ENCODE measurements at places on chromosomes 7 and 10.

DNA sequence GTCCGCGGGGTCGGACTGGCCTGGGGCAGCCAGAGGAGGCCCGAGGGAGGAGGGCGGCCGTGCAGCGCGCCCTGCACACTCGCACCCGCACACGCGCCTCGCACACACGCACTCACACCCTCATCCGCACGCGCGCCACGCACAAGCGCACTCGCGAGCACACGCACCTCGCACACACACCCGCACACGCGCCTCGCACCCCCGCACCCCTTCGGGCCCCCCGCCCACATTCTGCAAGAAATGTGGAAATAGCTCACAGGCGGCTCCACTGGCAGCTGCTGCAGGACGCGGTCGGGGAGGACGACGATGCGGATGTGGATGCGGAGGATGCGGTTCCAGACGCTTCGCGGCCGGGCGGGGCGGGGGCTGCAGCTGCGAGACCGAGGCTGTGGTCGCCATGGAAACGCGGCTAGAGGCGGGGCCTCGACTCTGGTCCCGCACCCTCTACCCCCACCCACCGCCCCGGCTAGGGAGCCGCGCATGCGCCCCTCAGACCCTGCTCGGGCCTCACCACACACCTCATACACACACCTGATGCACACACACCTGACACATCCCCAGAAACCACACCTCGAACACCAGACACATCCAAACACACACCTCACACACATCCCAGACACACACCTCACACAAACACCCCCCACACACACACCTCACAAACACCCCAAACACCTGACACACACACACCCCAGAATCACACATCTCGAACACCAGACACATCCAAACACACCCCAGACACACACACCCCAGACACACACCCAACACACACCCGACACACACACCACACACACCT lies at the start of gene CALY:
Gene CALY, minus strand, starts transcription at position 320 of the 793 bp plus-strand sequence. CDS start 7,907 bp downstream, outside the sequence.
- no peak for DNase-seq

- no peak for DNase-seq
These were observed 35.5 kb upstream of the BICC1 start for GRCh38 chr10:58477122-58477521.

GRCh38 chr7:96211954-96212353 lies 109.9 kb downstream of the SLC25A13 start:
- DNase-seq, result no peak

DNA sequence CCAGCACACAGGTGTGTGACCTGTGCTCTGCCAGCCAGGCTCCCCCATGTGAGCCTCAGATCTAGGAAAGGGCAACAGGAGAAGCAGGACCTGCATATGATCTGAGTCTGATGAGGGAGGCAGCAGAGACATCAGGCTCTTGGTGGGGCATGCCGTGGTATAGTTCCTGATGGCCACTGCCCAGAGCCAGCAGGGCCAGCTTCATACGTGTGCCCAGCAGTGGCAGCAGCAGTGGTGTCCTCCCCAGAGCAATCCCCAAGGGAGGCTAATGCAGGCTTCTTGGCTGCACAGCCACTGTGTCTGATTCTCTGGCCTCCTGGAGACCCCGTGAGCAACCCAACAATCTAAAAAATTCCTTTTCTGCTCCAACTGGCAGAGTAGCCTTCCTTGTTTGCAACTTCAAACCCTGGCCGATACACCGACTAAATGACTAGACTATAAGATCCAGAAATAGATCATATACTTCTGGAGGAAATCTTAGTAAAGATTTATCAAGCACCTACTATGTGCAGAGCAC lies 230.6 kb upstream of the ZMIZ1 start:
- DNase-seq, result peak; percentile 62

- no peak for DNase-seq
These were observed 680.6 kb upstream of the MBL2 start for GRCh38 chr10:53453196-53453595.

GRCh38 chr7:125592331-125592730 lies 662.7 kb upstream of the POT1 start:
- no peak for DNase-seq

- DNase-seq, result no peak
These were observed 94.3 kb downstream of the DLG5 start for GRCh38 chr10:77832238-77832637.

- no peak for DNase-seq
These were observed 8.5 kb upstream of the METTL27 start for GRCh38 chr7:73850781-73851207.

DNA sequence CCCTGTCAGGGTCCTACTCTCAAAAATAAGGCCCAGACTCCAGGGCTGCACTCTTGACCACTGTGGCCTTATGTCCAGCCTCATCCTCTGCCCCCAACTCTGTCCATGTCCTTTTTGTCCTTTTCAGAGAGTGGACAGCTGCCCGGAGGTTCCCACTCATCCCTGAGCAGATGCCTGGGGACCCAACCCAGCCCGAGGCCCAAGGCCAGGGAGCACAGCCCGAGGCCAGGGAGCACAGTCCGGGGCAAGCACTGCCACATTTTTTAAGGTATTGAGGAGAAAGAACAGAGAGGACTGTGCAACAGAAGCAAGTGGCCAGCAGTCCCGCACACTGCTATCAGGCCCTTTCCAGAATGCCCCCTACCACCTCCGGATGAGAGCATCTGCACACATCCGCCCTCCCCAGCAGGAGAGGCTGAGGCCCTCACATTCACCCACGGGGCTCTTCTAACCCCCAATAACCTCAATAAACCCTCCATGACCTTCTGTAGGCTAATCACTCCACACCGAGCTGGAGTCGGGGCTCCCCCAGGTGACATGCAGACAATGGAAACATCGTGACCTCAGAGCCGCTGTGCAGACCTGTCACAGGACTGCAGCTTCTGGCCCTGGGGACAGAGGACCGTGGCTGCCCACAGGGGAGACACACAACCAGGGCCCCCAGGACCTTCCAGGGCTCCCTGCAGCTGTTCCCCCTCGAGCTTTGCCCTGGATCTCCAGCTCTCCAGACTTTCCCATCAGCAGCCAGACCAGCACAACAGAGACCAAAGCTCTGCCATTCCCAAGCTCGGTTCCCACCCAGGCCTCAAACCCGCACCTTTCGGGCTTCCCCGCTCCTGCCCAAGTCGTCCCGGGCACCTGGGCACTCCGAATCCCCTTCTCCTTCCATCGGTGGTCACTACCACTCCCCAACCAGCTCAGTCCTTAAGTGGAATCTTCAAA lies 51.4 kb downstream of the CAMK2B start:
- no peak for DNase-seq

DNA sequence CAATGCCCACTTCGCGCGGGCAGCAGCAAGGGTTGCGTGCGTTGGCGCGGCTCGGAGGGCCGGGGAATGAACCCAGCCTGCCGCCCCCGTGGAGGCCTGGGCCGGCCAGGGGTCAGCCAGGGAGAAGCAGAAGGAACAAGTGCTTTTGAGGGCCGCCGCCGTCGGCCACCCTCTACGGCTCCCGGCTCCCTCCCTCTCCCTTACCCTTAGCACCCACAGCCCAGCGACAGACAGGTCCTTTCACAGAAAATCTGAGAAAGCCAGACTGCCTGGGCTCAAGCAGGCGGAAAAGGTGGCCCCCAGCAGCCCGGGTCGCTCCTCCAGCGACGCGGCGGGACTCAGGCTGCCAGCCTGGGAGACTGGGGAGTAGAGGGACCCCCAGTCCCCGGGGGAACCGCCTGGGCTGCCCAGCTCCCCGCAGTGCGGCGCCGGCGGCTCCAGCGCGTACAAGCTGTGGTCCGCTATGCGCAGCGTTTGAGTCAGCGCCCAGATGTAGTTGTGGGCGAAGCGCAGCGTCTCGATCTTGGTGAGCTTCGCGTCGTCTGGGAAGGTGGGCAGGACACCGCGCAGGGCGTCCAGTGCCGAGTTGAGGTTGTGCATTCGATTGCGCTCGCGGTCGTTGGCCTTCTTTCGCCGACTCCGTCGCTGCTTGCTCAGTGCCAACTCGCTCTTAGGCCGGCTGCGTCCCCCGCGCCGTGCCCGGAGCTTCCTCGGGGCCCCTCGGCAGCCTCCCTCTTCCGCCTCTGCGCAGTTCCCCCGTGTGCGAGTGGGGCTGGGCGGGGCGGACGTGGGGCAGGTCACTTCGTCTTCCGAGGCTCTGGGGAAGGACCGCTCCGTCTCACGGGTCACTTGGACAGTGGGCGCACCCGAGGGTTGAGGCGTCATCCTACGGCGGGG lies 815 bp downstream of the NEUROG3 start:
- DNase-seq, result no peak

GRCh38 chr7:108569381-108570145 lies at the start of the genes DNAJB9 and THAP5:
Gene DNAJB9, plus strand, starts transcription at chr7:108569874. Its CDS starts 1,853 bp downstream, at chr7:108571727.
Gene THAP5, minus strand, starts transcription at chr7:108569706. Its CDS starts 137 bp downstream, at chr7:108569569.
- peak; percentile 100 for DNase-seq

- no peak for DNase-seq
These were observed 125.6 kb downstream of the DNAJB6 start for GRCh38 chr7:157462419-157462771.

DNA sequence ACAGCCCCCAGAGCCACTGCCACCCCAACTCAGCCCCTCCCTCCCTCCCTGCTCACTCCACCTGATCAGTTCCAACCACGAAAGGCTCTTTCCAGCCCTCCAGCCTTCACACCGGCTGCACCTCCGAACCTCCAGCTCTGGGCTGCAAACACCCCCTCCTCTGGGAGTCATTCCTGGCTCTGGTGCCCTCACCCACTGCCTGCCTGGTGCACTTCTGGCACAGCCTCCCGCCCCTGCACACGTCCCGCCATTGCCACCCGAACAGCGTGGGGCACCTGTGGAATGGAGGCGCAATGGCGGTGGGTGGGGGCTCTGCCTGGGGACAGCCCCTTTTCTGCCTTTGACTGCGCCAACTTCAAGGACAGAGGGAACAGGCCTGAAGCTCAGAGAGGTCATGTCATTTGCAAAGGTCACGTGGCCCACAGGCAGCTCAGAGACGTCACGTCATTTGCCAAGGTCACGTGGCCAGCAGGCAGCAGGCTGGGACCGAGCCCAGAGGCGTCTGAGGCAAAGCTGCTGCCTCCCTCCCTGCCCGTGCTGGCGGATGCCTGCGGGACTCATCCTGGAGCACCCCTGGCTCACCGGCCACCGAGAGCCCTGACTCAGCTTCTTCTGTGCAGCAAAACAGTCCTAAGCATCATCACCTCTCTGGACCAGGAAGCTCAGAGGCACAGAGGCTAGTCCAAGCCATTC lies 76.0 kb upstream of the DNAAF5 start:
- DNase-seq, result peak; percentile 83

DNA sequence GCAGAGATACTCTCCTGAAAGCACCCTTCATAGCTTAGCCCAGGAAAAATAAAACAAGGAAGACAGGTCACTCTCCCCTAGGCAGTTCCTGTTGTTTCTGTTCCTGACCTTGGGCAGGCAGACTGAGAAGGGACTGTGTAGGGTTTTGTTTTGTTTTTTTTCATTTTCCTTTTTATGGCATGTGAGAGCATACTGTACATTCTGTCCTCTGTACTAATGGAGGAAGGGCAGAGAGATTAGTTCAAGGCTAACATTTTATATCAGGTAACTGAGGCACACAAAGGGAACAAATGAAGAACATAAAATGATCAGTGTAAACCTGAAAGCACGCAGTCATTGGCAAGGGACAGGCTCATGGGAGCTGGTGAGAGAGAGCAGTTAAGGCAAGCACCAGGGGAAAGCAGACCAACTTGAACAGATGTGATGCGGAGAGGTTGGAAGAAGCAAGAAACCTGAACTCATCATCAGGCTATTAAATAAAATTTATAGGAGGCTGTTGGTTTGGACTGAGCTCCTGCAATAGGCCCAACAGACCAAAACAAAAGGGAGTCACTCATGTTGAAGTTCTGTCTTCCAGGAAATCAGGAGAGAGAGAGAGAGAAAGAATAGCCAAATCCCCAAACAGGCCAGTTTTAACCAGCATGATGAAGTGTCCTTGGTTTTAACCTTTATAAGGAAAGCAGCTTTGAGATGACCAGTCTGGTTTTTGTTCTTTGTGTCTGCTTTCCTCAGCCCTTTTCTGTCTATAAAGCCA lies 34.1 kb upstream of the PDCD4 start:
- no peak for DNase-seq

DNA sequence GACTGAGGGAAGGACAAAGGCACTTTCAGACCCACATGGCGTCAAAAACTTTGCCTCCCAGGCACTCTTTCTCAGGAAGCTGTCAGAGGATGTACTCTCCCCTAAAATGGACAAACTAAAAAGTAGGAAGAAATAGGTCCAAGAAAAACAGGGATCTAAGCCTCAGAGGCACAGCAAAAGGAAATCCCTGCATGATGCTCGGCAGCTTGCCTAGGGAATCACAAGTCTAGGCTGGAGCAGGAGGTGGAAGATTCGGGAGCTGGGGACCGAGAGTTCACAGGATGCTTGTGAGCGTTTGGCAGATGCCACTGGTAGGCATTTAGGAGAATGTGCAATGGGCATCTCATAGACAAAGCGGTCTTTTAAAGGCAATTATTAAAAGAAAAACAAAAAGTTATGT lies 60.8 kb downstream of the ATXN7L1 start:
- DNase-seq, result no peak

GRCh38 chr10:52217531-52217930 lies 96.5 kb upstream of the DKK1 start:
- no peak for DNase-seq

- DNase-seq, result no peak
These were observed 10.7 kb upstream of the PSMG3 start for GRCh38 chr7:1580422-1581030.

DNA sequence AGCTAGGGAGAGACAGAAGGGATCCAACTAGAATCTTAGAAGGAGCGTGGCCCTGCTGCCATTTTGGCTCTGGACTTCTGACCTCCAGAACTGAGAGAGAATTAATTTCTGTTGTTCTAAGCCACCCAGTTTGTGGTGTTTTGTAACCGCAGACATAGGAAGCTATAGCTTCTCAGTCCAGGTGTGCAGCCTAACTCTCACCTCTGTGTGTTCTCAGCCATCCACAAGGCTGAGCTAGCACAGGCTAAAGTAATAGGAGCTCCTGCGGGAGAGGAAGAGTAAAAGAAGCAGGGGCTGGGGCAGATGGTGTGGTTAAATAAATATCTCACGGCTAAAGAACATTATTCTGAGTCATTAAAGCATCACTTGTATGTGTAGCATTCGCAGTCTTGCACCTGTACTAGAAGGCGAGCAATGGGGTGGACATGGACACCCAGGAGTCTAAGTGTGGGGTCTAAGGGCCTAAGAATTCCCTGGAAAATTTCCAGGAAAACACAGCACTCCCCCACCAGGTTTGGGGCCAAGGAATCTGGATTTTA lies 94.1 kb downstream of the AOAH start:
- DNase-seq, result no peak

DNA sequence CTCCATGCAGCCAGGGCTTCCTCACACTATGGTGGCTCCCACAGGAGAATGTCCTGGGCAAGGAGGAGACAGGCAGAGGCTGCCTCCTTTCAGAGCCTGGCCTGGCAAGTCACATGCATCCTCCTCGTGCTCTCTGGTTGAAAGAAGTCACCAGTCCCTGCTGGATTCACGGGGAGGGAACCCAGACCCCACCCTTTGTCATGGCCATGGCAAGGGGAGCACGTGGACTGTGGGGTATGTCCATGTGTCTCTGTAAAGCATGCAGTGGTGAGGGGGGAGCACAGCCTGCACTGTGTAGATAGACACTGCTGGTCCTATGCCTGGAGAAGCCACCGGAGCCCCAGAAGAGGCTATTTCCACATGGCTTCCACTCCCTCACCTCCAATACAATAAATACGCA lies 225.0 kb downstream of the TCERG1L start:
- no peak for DNase-seq
